GM04504 (cell line): ENCODE measurements at places on chromosomes 2 and 18.

- DNase-seq = no peak
Measured at GRCh38 chr2:210224941-210225672, at the start of gene ACADL. ACADL (minus strand) TSS chr2:210225447; CDS start chr2:210225263, 184 bp downstream.

DNA sequence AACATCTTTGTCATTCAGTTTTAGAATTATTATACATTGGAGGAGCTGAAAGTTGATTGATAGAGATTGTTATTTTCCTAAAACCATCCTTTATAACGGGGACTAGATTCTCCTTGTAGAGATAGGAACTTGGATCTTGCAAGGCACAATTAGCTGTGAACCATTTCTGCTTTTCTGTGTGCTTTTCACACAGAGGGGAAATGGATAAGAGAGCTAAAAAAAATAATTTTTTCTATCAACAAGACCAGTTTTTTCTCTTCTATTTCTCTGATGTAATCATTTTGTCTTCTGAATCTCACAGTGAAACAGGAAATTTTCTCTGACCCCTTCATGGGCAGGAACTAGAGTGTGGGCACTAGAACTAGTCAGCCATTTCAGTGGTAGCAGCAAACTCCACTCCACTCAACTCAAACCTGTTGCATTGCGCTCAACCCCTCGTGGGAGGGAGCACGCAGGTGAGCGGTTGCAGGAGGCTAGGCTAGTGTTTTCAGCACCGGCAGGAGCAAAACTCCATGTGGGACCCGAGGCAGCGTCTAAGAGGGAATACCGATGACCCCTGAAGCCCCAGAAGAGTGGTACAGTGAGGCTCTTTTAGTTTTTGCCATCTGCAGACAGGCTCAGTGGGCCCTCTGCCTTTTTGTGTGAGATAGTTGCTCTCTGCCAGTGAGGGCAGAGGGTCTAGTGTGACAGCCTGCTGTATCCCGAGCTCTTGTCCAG is 24.0 kb upstream of the SLC39A10 start:
- no peak for DNase-seq

DNA sequence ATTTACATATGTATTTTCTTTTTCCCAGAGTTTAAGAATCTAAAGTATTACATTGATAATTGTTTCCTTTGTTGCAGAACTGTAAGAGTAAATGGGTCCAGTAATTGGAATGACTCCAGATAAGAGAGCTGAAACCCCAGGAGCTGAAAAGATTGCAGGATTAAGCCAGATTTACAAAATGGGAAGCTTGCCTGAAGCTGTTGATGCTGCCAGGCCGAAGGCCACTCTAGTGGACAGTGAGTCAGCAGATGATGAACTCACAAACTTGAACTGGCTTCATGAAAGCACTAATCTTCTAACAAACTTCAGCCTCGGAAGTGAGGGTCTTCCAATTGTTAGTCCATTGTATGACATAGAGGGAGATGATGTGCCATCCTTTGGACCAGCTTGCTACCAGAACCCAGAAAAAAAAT is 183.8 kb upstream of the STON1 start:
- DNase-seq = peak; percentile 69

DNA sequence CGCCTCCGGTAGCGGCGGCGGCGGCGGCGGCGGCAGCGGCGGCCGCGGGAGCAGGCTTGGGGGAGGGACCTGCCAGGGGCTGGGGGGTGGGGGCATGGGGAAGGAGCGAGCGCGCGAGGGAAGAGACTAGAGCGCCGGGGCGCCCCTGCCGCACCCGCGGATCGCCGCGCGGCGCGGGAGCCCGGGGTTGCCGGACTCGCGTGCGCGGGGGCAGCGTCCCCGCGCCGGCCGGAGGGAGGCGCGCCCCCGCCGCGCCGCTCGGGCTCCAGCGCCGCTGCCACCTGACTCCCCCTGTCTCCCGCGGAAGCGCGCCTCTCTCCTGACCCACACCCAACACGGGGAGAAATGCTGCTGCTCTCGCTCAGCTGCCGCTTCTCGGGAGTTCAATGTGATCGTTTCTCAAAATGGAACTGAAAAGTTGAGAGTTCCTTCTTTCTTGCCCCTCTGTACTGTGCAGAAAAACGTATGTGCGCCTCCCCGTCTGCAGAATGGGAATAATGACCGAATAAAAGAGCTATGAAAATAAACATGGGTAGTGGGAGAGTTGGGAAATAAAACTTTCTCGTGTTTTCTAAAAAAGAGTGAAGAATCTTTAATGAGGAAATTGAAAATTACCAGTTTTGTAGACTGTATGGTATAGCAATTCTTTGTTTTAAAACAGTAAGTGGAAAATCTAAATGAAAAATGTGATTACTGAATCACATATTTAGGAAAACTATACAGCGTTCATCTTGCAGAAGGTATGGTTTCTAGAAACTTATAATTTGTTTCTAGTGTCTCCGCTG is 455 bp upstream of the TLK1 start:
- DNase-seq = peak; percentile 29
